ENCODE measurements at places on chromosomes 7 and 10.

DNA sequence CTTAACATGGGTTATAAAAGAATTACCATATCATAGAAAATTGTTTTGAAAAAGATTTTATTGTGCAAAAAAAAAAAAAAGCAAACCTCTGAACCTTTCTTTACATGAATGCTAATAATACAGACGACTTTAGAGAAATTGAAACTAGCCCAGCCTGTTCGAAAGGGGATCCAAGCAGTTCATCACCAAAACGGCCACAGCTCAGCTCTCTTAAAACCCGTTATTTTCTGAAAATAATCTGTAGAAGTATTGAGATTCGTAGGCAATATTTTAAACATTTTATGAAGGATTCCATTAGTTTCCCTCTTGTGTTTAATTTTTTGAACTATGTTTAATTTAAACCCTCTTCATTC lies 9.9 kb upstream of the GSAP start:
- DNase-seq: no peak

- no peak for DNase-seq
These were observed 105.6 kb downstream of the SMURF1 start for GRCh38 chr7:99038086-99038855.

DNA sequence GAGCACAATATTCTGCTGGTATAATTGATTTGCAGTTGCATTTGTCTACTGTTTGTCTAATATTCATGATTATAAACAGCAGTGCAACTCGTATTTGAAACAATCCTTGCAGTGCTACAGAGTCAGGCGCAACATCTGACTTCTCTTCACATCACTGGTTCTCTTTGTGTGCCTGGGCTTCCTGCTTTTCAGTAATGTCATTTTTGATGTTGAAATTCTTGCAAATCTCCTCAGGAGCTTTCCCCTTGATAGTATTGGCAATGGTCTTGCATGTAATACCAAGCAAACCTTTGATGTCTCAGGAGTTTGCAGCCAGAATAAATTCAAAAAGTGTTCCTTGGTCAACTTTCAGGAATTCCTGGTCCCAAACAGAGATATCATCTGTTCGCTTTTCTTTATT lies 20.2 kb downstream of the HPS6 start:
- no peak for DNase-seq

GRCh38 chr10:79994556-79994955 lies 45.7 kb upstream of the SFTPD start:
- DNase-seq: no peak

Data from hypothalamus (tissue), 51 donors.